ENCODE measurements at places on chromosomes 12 and 14.
A peak's percentile ranks its signal among the peaks of the same experiment; 100 is the strongest.

GRCh38 chr14:75723716-75724115 is 62.7 kb downstream of the TTLL5 start:
- no peak for DNase-seq

GRCh38 chr12:122480753-122481152 is 20.0 kb downstream of the ZCCHC8 start:
- DNase-seq = no peak

- no peak for DNase-seq
Observed at GRCh38 chr12:8658346-8658745, 4.3 kb downstream of the MFAP5 start.

GRCh38 chr12:116697305-116697704 is 40.6 kb downstream of the SPRING1 start:
- peak; percentile 76 for DNase-seq

GRCh38 chr12:47910486-47910885 is 5.7 kb upstream of the VDR start:
- no peak for DNase-seq

DNA sequence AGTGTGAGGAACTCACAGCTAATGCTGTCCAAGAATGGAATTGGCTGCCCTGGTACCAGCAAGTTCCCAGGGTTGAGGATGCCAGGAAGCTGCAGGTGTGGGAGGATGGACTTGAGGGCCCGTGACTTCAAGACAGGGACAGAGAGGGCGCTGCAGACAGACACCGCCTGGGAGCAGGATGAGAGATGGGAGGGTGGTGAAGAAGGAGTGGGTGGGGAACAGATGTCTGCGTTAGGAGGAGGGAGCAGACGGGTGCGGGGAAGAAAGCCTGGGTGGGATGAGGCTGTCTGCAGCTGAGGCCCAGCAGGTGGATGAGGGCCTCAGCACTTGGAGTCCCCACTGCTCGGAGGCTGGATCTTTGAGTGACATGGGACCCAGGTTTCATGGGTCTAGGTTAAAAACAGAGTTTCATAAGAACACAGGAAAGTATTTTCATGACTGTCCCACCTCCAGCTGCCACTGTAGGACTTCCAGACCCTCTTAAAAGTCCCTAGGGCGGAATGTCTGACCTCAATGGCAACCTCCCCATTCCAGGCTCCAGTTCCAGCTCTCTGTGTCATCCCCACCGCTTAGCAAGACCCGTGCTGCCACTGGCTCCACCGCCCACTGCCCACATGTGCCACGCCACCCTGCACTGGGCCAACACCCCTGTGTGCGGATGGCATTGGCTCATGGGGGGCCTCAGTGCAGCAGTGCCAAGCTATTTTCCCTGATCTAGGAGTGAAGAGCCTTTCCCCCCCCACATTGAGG is 70.3 kb upstream of the SCN8A start:
- peak; percentile 74 for DNase-seq

GRCh38 chr12:56103066-56103711 is 1.2 kb upstream of the PA2G4 start:
- DNase-seq = no peak

- DNase-seq = no peak
Observed at GRCh38 chr14:96197969-96198368, 6.7 kb upstream of the BDKRB2 start.

GRCh38 chr14:98961191-98961590 is 310.8 kb downstream of the BCL11B start:
- DNase-seq = no peak

GRCh38 chr12:110966081-110966760 is 45.8 kb upstream of the MYL2 start:
- peak; percentile 29 for DNase-seq

DNA sequence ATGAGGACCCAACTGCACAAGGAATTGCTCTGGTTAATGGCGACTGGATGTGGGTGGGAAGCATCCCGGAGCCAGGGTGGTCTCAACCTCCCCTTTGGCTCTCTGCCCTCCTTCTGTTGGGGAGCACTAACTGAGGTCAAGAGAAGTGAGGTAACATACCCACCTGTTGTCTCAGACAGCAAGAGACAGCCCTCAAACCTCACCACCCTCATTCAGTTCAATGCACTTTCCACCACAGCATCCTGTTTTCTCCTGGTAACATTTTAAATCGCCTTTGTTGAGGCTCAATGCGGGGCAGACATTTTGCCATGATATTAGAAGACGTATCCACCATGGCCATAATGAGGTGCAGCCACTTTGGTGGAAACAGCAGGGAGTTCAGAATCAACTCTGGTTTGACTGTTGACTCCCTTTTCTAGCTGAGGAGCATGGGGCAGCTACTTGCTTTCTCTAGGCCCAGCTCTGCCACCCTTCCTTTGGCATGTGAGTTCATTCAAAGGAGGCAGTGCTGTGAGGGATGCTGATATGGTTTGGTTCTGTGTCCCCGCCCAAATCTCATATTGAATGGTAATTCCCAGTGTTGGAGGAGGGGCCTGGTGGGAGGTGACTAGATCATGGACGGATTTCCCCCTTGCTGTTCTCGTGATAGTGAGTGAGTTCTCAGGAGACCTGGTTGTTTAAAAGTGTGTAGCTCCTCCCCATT is 338.6 kb downstream of the PCNX1 start:
- DNase-seq = no peak

DNA sequence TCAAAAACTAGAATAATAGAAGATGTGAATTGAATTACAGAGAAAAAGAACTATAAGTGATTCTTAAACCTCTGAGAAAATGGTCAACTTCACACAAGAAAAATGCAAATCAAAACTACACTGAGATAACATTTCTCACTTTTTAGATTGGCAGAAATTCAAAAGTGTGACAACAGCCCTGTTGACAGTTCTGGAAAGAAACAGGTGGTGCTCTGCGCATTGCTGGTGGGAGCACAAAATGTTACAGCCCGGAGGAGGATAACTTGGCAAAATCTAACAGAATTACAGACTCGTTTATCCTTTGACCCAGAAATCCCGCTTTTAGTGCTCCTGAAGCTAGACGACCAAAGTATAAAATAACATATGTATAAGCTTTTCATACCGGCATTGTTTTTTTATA is 222.5 kb upstream of the CNTN1 start:
- peak; percentile 29 for DNase-seq

- no peak for DNase-seq
Observed at GRCh38 chr14:61343991-61344405, 22.6 kb downstream of the PRKCH start.

DNA sequence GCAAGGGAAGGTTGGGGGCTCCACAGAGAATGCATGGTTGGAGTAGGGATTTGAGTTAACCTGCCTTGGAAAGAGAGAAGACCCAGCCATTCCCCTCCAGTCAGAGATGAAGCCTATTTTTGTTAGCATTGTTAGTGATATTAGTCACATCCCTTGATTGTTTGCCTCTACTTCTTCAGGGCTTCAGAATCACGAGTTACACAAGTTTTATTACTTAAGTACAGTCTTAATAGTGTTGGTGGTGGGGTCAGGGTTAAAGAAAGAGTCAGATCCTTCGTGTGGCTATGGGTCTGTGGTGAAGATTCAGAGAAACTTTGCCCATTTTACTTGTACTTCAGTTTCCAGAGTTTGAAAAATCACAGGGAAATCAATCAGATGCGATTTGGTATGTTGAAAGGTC is 363.1 kb downstream of the LRIG3 start:
- no peak for DNase-seq

DNA sequence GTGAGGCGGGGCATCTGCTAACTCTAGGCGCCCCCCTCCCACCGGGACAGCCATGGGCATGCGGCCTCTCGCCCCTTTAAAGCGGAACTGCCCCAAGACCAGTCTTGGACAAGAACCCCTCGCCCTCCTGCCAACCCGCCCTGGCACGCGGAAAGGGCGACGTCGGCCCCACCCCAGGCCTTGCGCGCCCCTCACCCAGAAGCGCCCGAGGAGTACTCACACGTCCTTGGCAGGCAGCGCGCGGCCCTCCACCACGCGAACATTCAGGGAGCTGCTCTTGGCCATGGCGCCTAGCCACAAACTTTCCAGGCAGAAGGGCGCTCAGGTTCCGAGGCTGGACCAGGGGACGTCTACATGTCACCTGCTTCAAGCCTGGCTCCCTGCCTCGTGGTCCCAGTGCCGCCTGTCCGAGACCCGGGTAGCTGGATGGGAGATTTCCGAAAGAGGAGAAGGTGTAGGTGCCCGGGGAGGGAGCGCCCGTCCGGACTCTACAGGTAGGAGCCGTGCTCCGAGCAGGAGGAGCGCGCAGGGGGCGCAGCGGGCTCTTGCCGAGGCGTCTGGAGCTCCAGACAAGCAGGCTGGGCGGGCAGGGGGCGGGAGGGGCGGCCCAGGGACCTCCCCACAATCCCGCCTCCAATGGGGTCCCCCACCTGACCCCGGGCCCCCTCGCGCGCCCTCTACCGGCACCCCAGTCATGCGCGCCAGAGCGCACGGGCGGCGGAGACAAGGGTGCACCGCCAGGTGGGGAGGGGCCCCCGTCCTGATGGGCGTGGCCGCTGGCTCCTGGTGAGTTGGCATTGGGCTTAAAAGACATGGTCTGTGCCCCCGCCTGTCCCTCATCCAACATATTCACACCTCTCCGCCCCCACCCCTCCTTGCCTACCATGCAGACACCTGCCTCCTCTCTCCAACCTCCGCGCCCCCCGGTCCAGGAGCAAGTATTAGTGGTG is at the start of gene RASAL1:
Gene RASAL1, minus strand, starts transcription at position 584 of the 950 bp plus-strand sequence. Its CDS starts 299 bp downstream, at position 285.
- DNase-seq = no peak

DNA sequence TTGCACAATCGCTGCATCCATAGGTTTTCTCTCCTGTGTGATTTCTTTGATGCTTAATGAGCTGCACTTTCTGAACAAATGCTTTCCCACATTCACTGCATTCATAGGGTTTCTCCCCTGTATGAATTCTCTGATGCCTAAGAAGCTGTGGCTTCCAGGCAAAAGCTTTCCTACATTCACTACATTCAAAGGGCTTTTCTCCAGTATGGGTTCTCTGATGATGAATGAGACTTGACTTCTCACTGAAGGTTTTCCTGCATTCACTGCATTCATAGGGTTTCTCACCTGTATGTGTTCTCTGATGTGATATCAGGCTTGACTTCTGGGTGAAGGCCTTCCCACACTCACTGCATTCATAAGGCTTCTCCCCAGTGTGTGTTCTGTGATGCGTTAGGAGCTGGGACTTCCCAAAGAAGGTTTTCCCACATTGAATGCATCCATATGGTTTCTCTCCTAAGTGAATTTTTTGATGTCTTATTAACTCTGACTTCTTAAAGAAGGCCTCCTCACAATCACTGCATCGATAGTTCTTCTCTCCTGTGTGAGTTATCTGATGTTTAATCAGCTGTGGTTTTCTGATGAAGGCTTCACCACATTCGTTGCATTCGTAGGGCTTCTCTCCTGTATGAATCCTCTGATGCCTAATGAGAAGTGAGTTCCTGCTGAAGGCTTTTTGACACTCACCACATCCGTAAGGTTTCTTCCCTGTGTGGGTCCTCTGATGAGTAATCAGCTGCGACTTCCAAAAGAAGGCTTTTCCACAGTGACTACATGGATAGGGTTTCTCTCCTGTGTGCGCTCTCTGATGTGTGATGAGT is 30.3 kb downstream of the ZNF605 start:
- DNase-seq = no peak

- DNase-seq = peak; percentile 32
Observed at GRCh38 chr12:93098077-93098476, 169.0 kb upstream of the EEA1 start.

- no peak for DNase-seq
Observed at GRCh38 chr12:11758510-11759493, 109.3 kb downstream of the ETV6 start.

DNA sequence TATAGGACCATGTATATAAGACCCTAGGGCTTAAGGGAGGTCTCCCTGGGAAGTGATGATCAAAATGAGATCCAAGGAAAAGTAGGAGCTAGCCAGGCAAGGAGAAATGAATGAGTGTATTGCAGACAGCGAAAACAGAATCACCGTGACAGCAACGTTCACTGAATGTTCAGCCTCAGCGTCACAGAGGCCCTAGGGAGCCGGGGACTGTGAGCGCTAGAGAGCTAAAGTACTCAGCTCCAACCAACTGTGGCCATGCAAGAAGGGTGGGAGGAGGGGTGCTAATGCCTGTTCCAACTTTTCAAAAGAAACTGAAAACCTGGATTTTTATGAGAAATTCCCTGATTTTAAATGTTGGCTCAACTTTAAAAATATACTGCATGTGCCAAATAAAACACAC is 105.5 kb upstream of the CCND2 start:
- DNase-seq = no peak

DNA sequence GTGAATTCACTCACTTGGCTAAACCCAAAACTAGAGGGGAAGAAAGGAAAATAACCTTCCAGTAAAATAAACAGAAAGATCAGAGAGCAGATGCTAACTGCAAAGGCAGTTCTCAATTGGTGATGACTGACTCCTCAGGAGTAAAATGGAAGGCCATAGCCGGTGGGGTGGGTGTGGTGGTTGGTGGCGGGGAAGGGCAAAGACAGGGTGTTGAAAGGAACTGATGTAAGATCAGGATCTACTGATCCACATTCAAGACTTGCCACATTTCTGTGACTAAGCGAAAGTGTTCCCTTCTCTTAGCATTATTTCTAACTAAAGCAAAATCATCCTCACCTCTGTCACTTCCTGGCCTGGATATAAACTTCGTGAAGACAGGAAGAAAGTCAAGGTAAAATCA is 26.3 kb upstream of the TC2N start:
- no peak for DNase-seq

- no peak for DNase-seq
Observed at GRCh38 chr12:102163383-102163782, 34.2 kb downstream of the PMCH start.

DNA sequence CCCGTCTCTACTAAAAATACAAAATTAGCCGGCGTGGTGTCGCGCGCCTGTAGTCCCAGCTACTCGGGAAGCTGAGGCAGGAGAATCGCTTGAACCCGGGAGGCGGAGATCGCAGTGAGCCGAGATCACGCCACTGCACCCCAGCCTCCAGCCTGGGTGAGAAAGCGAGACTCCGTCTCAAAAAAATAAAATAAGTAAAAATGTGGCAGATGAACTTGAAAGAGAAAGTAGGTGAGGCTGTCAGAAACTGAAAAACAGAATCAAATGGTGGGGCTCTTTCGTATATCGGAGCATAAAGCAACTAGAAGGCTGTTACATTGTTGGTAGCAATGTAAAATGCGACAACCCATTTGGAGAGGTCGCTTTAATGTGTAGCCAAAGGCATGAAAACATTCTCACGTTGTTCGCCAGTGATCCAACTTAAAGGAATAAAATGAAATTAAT is 767 bp upstream of the CCNT1 start:
- DNase-seq = peak; percentile 18

GRCh38 chr14:51095854-51096823 is 1.2 kb upstream of the TRIM9 start:
- peak; percentile 50 for DNase-seq

- DNase-seq = no peak
Observed at GRCh38 chr12:84607170-84607819, 305.3 kb downstream of the SLC6A15 start.

GRCh38 chr14:23435543-23436326 is at the start of gene MYH7:
MYH7 (minus strand) TSS chr14:23435660; CDS start chr14:23433732, 1,928 bp downstream.
- no peak for DNase-seq

- no peak for DNase-seq
Observed at GRCh38 chr14:91845652-91846051, 21.7 kb downstream of the TC2N start.

DNA sequence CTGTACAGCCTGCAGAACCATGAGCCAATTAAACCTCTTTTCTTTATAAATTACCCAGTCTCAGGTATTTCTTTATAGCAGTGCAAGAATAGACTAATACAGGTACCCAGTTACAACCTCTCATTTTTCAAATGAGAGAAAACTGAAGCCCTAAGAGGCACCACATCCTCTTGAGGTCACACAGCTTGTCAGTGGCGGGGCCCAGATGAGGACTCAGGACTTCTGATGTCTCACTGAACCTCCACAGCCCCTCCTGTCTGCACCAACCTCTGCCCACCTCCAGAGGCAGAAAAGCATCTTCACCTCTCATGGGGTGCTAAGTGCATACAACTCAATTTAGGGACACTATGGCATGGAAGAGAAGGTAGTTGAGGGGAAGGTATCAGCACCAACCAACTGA is 120.7 kb downstream of the CRACR2A start:
- DNase-seq = no peak
